Gastroesophageal sphincter (tissue), 4 donors: ENCODE measurements at places on chromosomes 2 and 18.
A peak's percentile ranks its signal among the peaks of the same experiment; 100 is the strongest.

DNA sequence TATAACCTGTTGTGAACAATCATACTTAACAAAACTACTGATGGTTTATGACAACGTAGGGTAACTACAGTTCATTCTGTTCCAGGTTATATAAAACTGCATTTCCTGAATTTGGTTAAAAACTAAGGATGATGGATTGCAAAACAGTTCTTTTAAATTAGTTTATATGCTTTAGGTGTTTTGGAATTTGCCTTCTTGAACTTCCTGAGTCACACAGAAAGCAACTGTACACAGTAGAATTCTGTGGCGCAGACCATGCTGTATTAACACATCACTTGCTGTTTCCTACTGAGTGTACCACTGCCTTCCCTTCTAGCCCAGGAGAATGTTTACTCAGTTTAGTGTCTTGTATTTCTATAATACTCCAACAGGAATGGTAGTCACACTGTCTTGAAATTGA, 19.4 kb downstream of the ITGB1BP1 start:
- no peak for ATAC-seq

- ATAC-seq: no peak
These were observed 71.1 kb downstream of the MGAT5 start for GRCh38 chr2:134324947-134325346.

GRCh38 chr2:239463541-239464165, 62.8 kb upstream of the HDAC4 start:
- ATAC-seq: no peak

- peak; percentile 25 for ATAC-seq
These were observed 46.3 kb downstream of the PTPN2 start for GRCh38 chr18:12837747-12838146.

GRCh38 chr2:188278388-188279092, 13.1 kb upstream of the GULP1 start:
- ATAC-seq: no peak

- ATAC-seq: no peak
These were observed 20.8 kb downstream of the RASGRP3 start for GRCh38 chr2:33497221-33497650.

DNA sequence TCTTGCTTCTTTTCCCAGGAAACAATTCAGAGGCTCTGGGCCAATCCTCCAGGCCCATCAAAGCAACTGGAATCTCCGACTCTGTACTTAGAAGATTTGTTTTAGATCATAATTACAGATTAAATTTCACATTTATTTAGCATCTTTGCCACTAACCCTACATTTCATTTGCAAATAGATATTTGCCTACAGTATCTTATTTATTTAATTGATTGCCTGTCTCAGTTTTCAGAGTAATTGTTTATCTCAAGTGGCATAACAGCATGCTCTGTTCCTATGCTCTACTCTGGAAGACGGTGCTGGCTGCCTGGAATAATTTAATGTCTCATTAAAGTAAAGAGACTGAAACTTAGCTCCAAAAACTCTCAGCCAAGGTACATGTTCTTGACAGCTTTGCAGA, 213.4 kb downstream of the HNMT start:
- ATAC-seq: no peak

DNA sequence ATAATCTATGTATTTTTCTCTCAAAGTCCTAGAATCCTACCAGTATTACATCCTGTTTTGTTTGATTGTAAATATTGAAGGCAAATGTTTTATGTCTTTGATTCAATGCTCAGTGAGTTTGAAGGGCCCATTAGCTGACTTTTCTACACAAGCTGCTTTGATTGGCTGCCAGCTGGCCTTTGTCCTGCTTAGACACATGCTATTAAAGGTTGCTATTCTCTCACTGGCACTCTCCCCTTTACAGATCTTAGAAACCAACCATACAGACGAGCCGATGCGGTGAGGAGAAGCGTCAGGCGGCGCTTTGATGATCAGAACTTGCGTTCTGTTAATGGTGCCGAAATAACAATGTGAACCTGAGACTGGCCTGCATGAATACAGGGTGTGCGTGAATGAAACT, 69.7 kb downstream of the PRPF40A start:
- no peak for ATAC-seq

DNA sequence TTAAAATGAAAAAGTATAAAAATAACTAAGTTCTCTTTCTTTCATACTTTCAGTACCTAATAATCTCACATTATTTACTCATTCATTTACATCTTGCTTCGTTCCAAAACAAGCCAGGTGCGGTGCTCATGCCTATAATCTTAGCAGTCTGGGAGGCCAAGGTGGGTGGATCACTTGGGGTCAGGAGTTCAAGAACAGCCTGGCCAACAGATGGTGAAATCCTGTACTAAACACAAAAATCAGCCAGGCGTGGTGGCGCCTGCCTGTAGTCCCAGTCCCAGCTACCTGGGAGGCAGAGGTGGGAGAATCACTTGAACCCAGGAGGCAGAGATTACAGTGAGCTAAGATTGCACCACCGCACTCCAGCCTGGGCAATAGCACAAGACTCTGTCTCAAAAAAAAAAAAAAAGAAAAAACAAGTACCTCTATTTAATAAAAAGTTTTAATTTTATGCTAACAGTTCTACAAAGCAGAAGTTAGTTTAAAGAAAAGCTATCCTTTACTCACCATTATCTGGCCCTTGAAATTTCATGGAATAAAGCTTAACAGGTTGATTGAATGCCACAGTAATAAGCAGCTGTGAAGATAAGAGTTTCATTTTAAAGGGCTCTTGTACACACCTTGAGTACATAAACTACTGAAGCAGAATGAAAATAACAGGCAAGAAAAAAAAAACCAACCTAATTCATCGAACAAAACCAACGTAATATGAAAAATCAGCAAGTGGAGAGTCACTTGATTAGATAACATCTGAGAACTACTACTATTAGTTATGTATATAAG, 22.5 kb downstream of the TXNL1 start:
- ATAC-seq: no peak

- no peak for ATAC-seq
These were observed 331.4 kb upstream of the KLHL29 start for GRCh38 chr2:23053601-23054000.

- ATAC-seq: no peak
These were observed 2.1 kb downstream of the CTDP1 start for GRCh38 chr18:79681484-79682387.

- no peak for ATAC-seq
These were observed 477.6 kb downstream of the PARD3B start for GRCh38 chr2:205022841-205023240.

DNA sequence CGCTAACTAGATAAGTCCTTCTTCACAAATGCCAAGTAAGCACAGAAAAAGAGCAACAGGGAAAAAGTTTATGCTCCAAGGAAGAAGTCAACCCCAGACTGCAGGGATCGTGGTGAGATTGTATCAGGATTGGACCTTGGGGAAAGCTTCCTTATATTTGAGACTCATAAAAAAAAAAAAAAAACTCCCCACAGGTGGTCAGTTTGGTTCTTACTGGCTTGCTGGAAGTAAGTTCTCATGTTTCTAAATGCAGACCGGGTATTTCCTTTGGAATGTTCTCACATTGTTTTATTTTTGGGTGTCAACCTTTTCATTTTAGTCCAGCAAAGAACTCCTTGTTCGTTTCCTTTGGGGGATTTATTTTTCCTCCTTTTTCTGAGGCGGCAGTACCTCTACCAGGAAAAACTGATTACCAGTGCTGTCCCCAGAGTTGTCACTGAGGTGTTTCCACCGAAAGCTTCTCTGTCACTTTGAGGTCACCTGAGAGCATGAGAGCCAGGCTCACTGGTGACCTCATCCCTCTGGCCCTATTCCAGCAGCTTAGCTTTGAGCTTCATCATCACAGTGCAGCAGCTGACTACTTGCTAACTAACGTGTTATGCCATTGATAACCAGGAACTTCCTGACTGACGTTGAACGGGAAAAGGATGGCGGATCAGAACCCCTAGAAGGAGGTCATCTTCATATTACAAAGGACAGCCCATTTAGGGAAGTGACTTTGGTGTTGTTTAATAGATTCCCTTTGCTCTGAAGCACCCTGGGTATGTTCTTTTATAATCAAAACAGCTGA, 16.8 kb upstream of the ATP8B1 start:
- ATAC-seq: peak; percentile 81

- peak; percentile 3 for ATAC-seq
These were observed 1.6 kb downstream of the SPRED2 start for GRCh38 chr2:65430603-65431420.

GRCh38 chr2:79820281-79820680, 307.4 kb downstream of the CTNNA2 start:
- ATAC-seq: no peak

GRCh38 chr2:238104691-238105371, 4.7 kb downstream of the ESPNL start:
- ATAC-seq: no peak

- ATAC-seq: no peak
These were observed 263.3 kb upstream of the STON1 start for GRCh38 chr2:48266698-48267097.

DNA sequence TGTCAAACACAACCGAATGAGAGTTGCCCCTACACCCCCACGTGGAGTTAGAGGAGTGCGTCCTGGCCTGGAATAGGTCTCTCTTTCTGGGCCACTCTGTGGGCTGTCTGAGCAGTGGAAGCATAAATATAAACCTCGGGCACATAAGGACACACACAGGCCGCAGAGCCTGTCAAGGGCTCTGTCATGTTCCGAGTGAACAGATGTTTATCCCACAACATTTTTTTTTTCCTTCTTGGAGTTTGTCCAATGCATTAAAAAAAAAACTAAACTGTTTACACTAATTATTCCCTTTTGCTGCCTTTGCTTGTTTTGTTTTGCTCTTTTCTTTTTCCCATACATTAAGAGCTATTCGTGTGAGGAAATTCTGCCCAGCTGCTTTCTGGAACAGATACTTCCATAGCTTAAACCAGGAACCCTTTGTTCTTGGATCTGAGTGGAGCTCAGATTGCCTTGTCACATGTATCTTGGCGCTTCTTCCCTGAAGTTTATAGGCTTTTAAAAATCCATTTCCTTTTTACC, 228.3 kb upstream of the FOSL2 start:
- ATAC-seq: peak; percentile 50

- ATAC-seq: no peak
These were observed 104.4 kb upstream of the CBLN2 start for GRCh38 chr18:72648481-72648960.

- ATAC-seq: no peak
These were observed 21.2 kb downstream of the TUBB6 start for GRCh38 chr18:12329125-12329698.

DNA sequence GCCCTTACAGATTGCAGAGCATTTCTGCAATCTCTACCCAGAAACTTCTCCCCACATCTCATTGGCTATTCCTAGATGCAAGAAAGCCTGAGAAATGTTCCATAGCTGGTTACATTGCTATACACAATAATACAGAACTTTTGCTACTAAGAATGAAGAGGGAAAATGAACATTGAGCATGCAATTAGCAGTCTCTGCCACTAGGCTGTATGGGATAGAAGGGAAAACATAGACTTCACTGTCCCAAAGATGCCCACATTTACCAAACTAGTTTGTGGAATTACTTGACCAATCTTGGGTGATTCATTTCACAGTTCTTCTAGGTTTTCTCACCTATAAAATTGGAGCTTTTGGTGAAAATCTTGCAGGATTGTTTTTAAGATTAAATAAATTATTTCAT, 265.7 kb upstream of the NT5C1B start:
- no peak for ATAC-seq

DNA sequence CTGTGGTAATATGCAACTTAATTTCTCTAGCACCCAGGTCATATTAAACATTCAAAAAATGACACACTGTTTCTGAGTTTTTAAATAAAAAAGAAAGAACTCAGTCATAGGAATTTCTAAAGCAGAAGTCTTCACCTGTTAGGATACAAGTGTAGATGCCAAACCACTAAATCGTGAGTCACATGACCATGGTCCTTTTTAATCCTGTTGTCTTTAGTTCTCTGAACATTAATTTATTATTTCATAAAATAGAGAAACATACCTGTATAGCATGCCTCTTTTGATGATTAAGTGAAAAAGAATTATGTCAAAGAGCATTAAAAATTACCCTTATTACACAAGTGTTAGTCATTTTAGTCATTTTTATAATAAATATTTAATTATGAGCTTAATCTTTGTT, 398.8 kb downstream of the CCDC85A start:
- no peak for ATAC-seq

GRCh38 chr18:56197241-56197859, 441.0 kb downstream of the TXNL1 start:
- no peak for ATAC-seq

GRCh38 chr18:11862468-11863137, 11.4 kb downstream of the CHMP1B start:
- no peak for ATAC-seq

DNA sequence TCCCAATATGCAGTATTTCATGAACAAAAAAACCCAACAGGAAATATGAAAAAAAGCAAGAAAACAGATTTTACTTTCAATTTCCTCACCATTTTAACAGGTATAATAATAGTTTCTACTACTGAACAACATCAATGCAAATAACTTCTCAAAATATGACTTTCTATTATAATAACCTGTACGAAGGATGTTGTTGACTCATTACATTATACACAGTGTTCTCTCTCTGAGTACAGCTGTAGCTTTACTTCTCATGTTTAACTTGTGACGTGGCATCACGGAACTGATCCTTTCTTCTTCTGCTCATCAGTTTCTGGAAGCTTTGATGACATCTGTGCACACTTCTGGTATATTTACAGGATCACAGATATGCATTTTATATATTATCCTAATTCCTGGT, 40.0 kb downstream of the FAM228A start:
- no peak for ATAC-seq

DNA sequence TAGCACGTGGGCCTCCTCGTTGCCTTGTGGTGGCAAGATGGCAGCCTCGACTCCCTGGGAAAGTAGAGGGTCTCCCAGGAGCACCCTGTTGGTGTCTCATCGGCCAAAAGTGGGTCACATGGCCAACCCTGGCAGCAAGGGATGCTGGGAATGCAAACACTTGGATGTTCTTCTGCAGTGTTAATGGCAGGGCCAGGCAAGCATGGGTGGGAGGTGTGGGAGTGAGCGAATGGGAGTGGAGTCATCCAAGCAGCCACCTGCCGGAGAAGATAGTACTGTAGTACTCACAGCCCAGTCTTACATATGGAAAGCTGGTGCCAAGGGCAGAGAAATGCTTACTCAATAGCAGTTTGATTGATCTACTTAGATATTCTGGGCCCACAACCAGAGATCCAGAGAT, 122.2 kb downstream of the INHBB start:
- ATAC-seq: no peak

- ATAC-seq: no peak
These were observed 9.0 kb downstream of the PRKAG3 start for GRCh38 chr2:218822622-218823021.

GRCh38 chr2:67572721-67573435, 175.7 kb downstream of the ETAA1 start:
- ATAC-seq: no peak

DNA sequence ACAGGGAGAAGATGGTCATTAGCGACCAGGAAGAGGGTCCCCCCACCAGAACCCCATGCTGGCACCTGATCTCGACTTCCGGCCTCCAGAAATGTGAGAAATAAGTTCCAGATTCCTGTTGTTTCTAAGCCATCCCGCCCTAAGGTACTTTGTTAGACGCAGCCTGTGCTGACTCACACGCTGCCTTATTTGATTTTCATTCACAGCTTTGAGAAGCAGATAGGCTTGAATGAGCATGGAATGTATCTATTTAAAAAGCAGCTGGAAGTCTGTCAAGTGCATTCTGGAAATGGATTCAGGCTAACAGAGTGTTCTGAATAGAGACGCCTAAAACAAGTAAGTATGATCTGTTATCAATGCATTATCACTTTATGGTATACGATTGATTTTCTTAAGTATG, 8.3 kb upstream of the IL1R2 start:
- ATAC-seq: peak; percentile 46
